Neural progenitor cell (in vitro differentiated cells): ENCODE measurements at places on chromosomes 13 and 19. TPM values are rescaled to one million over a fixed set of nuclear protein-coding genes. Genes with fewer than 3 reads are reported as not detected.

DNA sequence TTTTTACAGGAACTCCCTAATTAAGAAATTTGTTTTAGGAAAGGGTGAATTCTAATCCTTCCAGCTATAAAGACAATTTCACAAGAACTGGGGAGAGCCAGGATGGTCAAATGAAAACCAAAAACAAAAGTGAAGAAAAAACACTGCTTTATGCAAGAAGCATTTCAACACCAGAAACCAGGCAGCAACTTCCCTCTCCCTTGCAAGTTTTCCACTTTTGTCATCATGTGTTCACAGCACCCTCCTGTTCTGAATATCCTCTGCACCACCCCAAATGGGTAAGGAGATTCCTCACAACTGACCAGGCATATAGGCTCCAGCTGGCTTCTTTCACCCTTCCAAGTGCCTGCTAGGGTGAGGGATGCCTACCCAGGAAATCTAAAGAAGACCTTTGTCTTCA, 328.1 kb downstream of the TBC1D4 start:
- H3K4me3 ChIP-seq = no peak overlapping the region
- DNase-seq = no peak
- no peaks in the 10 kb centered on the region for H3K27me3 ChIP-seq
- no peak overlapping the region for H3K27ac ChIP-seq
- no peaks in the 10 kb centered on the region for H3K36me3 ChIP-seq
- no peaks in the 10 kb centered on the region for H3K4me1 ChIP-seq

DNA sequence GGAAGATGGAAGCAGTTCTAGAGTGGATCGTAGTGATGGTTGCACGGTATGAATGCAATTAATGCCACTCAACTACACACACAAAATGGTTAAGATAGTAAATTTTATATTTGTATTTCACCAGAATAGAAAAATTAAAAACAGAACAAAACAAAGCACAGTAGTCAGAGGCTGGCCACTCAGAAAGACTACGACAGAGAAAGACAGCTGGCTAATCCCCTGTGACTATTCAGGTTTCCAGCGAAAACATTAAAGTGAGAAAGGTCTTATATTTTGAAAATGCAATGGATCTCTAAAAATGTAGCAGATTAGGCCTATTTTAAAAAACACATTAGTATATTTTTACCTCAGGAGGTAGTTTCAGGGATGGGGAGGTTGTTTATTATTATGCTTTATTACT, 131.3 kb upstream of the POSTN start:
- H3K27me3 ChIP-seq = no peaks in the 10 kb centered on the region
- no peak overlapping the region for H3K27ac ChIP-seq
- DNase-seq = no peak
- H3K36me3 ChIP-seq = no peaks in the 10 kb centered on the region
- no peak overlapping the region for H3K4me3 ChIP-seq
- peaks cover 25% of the 10 kb centered on the region for H3K4me1 ChIP-seq

- no peak overlapping the region for H3K4me3 ChIP-seq
- DNase-seq = no peak
- H3K4me1 ChIP-seq = no peaks in the 10 kb centered on the region
- H3K27me3 ChIP-seq = peaks cover 4% of the 10 kb centered on the region
- H3K36me3 ChIP-seq = peaks cover 4% of the 10 kb centered on the region
Observed at GRCh38 chr19:34690372-34690771, 12.9 kb downstream of the ZNF302 start.

GRCh38 chr13:25286969-25287961, at the start of gene MTMR6:
TSS of gene MTMR6 (minus strand) at chr13:25287488. CDS start at chr13:25287247, 241 bp downstream.
- H3K4me1 ChIP-seq = peaks cover 5% of the 10 kb centered on the region
- H3K36me3 ChIP-seq = no peaks in the 10 kb centered on the region
- peak; percentile 92 for DNase-seq

DNA sequence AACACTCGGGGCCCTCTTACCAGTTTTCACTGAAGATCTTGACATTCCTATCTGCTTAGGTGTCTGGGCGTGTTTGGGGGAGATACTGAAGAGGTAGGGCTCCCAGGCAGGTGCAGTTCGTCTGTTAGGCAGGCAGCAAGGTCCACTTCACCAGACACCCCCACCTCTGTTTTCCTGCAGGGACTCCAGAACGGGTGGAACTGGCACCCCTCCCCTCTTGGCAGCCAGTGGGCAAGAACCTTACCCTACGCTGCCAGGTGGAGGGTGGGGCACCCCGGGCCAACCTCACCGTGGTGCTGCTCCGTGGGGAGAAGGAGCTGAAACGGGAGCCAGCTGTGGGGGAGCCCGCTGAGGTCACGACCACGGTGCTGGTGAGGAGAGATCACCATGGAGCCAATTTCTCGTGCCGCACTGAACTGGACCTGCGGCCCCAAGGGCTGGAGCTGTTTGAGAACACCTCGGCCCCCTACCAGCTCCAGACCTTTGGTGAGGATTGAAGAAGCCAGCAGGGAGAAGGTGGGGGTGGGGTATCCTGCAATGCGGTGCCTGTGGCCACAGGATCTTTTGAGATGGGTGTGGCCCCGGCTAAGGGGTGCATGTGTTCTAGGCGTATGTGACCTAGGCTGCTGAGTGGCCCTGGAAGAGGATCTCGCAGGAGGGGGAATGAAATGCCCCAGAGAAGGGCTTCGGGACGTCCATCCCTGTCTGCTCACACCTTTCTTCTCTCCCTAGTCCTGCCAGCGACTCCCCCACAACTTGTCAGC, 3.3 kb upstream of the ICAM4 start:
- H3K27ac ChIP-seq = no peak overlapping the region
- peaks cover 36% of the 10 kb centered on the region for H3K27me3 ChIP-seq
- H3K4me1 ChIP-seq = peaks cover 5% of the 10 kb centered on the region
- H3K36me3 ChIP-seq = no peaks in the 10 kb centered on the region

DNA sequence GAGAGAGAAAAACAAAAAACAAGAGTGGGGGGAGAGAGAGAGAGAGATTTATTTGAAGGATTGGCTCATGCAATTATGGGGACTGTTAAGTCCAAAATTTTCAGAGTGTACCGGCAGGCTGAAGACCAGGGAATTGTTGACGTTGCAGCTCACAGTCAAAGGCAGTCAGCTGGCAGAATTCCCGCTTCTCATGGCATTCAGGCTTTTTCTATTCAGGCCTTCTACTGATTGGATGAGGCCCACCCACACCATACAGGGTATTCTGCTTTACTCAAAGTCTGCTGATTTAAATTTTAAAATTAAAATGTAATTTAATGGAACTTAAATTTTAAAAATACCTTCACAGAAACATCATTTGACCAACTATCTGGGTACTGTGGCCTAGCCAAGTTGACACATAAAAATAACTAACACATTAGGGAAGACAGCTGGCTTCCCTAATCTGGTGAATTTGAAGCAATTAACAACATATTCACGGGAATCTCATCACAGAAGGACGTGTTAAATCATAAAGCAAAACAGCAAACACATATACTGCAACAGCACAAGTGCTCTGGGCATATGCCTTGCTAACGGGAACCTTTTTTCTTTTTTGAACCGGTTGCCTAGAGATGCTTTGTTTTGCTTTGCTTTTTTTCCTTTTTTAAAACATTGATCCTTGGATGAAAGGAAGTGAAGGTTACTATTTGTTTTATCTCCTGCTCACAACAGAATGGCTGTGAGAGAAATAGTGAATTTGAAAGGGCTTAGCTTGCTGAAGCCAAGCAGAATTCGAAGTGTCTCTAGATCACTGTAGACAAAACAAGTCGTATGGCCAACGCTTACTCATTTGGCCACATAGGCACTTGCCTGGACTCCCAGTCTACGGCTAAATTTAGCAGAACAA, 505.1 kb downstream of the IRS2 start:
- H3K36me3 ChIP-seq = no peaks in the 10 kb centered on the region
- H3K27me3 ChIP-seq = no peaks in the 10 kb centered on the region
- H3K27ac ChIP-seq = no peak overlapping the region
- no peak overlapping the region for H3K4me3 ChIP-seq
- DNase-seq = no peak

- peak overlapping the region; percentile 35 for H3K4me3 ChIP-seq
- DNase-seq = peak; percentile 86
- H3K36me3 ChIP-seq = no peaks in the 10 kb centered on the region
- peaks cover 63% of the 10 kb centered on the region for H3K4me1 ChIP-seq
- peaks cover 55% of the 10 kb centered on the region for H3K27me3 ChIP-seq
- H3K27ac ChIP-seq = no peak overlapping the region
Observed at GRCh38 chr19:1860042-1860775, 3.2 kb downstream of the KLF16 start.

DNA sequence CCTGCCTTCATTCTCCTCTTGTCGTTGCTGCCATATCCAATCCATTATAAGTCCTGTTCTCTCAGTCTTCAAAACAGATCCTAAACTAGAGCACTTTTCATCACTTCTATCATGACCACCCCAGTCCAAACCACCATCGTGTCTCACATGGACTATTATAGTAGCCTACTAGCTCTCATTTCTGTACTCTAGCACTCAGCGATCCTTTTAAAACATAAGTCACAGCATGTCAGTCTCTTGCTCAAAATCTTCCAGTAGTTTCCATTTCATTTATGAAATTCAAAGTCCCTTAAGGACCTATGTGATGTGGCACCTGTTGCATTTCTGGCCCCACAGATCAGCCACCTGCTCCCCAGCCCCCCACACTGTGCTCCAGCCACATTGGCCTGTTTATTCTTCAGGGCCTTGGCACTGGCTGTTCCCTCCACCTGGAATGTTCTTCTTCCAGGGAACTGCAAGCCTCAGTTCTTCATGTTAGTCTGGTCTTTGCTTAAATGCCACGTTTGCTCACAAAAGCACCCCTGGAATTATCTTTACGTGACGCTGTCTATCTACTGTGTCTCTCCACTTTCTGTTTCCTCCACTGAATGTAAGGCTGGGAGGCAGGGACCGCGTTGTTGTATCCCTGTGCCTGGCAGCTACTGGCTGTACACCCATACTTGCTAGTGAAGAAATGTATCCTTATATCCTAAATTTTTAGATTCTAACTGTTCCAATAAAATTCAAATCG, 64.3 kb downstream of the MBNL2 start:
- H3K36me3 ChIP-seq = no peaks in the 10 kb centered on the region
- no peak overlapping the region for H3K27ac ChIP-seq
- H3K4me1 ChIP-seq = no peaks in the 10 kb centered on the region
- no peak for DNase-seq
- H3K27me3 ChIP-seq = no peaks in the 10 kb centered on the region
- H3K4me3 ChIP-seq = no peak overlapping the region

GRCh38 chr13:24287748-24288287, 21.6 kb upstream of the C1QTNF9 start:
- H3K36me3 ChIP-seq = no peaks in the 10 kb centered on the region
- H3K27me3 ChIP-seq = no peaks in the 10 kb centered on the region
- no peak overlapping the region for H3K27ac ChIP-seq
- H3K4me1 ChIP-seq = no peaks in the 10 kb centered on the region
- DNase-seq = no peak

SYCN gene
- not detected in 2 replicates for total RNA-seq

SIGLEC9 gene
- not detected in 2 replicates for total RNA-seq

NR2F6 gene
- total RNA-seq = 14.3 and 67.0 TPM in 2 replicates
